ENCODE measurements at places on chromosomes 4 and X.

- DNase-seq = peak; percentile 38
Observed at GRCh38 chr4:76950956-76951671, 1.6 kb downstream of the SEPTIN11 start.

GRCh38 chr4:186627226-186627865 lies 72.0 kb upstream of the MTNR1A start:
- DNase-seq = no peak

- DNase-seq = no peak
Observed at GRCh38 chrX:10648614-10649013, 28.2 kb upstream of the MID1 start.

DNA sequence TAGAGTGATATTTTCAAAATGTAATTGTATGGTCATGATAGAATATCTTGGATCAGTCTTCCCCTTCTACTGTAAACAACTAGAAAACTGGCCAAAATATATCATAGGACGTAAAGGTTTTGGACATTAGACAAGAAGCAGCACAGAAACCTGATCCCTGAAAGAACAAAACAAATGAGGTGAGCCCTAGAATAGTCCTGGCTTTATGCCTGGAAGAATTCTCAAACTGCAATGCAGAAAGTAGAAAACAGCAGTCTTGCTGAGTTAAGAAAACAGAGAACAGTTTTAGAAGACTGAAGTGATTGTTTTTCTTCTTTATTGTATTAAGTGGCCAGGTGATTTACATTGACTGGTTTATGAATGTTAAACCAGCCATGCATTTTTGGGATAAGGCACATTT lies 19.5 kb downstream of the NSUN7 start:
- no peak for DNase-seq

DNA sequence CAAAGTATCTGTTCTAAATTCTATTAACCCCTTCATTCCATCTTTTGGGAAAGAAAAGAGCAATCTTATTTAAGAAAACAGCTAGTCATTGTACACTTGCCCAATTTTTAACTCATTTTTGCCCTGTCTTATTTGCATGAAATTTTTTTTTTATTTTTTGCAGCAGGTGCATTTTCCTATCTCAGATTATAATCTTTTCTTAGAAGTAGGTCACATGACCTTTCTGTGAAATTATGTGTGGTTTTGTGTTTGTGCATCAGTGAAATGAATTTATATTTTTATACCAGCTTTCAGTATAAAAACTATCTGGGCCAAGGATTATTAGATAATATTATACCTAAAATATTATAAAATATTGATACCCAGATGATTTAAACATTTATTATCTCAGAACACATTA lies 145.6 kb downstream of the INPP4B start:
- DNase-seq = no peak

GRCh38 chr4:4574792-4575191 lies 32.9 kb upstream of the STX18 start:
- no peak for DNase-seq

DNA sequence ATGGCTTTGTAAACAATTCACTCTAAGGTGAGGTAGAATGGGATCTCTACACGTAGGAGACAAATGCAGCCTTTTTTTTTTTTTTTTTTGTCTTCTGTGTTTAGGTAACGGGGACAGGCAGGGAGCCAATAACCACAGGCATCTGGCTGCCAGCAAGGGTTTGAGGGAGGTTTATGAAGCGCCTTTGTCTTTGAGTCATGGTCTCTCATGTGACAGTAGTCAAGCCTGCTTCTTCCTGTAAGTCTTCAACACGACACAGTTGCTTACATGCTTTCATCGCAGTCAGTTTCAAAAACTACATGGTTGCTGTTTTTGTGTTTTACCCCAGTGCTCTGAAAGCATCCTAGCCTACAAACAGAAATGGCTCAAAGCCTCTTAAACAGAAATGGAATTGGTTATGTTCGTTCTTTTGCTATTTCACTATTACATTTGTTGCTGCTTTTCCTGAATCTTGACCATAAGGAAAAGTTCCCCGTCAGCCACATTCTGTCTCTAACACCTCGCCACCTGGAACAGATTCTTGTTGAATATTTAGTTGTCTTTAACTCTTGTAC lies 127.8 kb upstream of the METTL14 start:
- peak; percentile 59 for DNase-seq

DNA sequence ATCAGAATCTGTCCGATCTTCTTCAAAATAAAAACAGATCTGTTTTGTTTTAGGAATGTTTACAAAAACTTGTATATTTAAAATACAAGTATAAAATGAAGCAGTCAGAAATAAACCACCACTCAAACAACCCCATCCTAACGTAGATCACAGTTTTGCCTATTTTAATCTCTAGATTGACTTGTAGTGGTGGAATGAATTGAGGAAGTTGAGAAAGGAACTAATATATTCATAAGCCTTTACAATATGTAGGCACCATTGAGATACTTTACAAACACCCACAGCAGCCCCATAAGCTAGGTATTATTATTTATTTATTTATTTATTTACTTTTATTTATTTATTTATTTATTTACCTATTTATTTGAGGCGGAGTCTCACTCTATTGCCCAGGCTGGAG lies 52.3 kb upstream of the KLF3 start:
- DNase-seq = no peak

GRCh38 chr4:11914406-11914805 lies 485.7 kb upstream of the HS3ST1 start:
- no peak for DNase-seq

DNA sequence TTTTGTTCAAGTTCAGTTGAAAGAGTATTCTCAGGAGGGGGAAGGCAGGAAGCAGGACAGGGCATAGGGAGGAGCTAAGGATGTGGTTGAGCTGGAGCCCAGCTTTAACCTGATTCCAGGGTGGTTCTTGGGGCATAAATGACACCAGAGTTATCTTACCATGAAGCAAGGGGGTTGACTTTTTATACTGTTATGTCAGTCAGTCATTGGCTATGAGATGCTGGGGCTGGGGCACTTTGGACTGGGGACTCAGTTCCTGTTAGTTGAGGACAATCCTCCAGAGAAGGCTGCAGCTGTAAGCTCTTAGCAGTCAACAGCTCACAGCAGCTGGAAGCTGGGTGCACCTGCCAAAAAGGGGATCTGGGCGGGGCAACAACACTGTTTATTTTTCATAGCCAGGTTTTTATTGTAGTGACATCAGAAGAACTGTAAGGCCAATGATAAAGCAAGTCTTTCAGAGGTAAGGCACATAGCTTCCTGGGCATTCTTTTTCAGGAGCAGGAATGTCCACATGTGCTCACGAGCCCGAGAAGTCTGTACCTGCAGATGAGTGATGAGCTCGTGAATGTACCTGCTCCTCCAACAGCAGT lies 78.5 kb downstream of the MID1IP1 start:
- DNase-seq = peak; percentile 51

DNA sequence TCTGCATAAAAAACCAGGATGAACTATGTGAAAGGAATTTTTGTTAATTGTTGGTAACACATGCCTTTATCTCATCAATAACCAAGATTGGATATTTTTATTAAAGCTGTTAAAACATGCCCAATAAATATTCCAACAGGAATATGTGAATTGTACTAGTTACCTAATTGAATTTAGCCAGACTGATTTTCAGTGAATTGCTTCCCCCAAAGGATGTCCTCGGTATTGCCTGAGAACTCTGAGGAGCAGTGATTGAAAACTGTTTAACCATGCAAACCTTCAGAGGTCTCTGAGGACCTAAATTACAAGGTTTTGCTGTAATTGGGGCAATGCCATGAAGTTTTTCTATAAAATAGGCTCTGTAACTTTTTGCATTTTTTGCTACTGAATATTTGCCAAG lies 66.6 kb downstream of the BLTP1 start:
- peak; percentile 0 for DNase-seq

DNA sequence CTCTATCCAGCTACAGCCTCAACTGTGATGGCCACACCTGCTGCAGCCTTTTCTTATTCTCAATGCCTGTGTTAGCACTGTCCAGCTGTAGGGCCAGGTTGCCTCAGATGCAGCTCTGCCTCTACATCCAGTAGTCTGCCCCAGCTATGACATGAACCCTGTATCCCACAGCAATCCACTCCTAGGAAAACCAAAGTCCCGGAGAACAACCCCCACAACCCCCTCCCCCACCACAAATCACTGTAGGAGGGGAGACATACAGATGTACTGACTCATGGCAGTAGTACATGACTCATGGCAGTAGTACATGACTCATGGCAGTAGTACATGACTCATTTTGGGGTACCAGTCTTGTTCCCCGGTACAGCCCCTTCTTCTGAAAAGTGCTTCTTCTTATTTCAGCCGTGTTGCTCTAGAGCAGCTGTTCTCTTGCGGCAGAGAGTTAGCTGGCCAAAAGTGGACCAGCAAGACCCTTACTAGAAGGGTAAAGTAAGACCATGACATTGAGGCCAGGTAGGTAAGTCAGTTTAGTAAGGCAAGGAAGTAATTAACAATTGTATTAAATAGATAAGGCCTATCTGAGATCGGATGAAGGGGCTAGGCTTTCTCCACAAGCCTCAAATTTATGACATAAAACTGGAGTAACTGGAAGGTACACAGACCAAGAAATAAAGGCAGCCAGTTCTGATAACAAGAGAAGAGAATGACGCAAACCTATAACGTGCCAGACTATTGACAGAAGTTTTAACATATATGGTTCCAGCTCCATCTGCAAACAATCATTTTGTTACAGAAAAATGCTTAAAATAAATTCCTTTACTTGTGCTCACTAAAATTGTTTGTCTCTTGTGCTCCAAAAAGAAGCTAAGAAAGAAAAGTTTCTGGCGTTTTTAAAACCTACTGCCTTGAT lies 221.4 kb downstream of the TACR3 start:
- DNase-seq = no peak

- DNase-seq = peak; percentile 68
Observed at GRCh38 chrX:9342561-9343051, 122.3 kb upstream of the TBL1X start.

DNA sequence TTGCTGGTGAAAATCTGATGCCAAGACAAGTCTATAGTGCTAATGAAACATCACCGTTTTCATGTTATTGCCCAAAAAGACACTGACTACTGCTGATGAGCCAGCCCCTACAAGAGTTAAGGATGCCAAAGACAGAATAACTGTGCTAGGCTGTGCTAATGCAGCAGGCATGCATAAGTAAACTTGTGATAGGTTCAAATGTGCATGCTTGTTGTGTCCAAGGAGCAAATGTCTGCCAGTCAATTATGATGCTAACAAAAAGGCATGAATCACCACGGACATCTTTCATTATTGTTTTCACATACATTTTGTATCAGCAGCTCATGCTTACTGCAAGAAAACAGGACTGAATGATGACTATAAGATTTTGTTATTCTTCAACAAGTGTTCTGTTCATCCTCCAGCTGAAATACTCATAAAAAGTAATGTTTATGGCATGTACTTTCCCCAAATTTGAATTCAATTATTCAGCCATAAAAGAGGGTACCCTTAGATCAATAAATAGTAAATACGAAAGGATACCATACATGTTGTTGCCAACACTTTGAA lies 306.9 kb upstream of the ARSJ start:
- DNase-seq = no peak

- DNase-seq = no peak
Observed at GRCh38 chr4:150533673-150534072, 48.3 kb upstream of the MAB21L2 start.

GRCh38 chr4:148651991-148652390 lies 209.8 kb upstream of the NR3C2 start:
- DNase-seq = no peak

DNA sequence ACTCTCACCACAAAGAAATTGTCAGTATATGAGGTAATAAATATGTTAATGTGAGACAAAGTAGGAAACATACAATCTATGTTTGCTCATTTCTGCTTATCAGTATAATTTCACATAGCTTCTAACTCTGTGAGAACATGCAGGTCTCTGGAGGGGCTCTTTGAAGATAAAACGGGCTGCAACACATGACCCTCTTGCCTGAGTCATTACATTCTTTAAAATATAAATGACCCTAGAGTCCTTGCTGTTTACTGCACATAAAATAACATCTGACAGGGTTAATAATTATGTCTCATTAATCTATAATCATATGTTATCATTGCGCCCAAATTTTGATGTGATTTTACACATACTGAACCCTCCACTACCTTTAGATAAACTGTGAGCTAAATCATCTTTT lies 681.5 kb downstream of the ARAP2 start:
- DNase-seq = no peak

DNA sequence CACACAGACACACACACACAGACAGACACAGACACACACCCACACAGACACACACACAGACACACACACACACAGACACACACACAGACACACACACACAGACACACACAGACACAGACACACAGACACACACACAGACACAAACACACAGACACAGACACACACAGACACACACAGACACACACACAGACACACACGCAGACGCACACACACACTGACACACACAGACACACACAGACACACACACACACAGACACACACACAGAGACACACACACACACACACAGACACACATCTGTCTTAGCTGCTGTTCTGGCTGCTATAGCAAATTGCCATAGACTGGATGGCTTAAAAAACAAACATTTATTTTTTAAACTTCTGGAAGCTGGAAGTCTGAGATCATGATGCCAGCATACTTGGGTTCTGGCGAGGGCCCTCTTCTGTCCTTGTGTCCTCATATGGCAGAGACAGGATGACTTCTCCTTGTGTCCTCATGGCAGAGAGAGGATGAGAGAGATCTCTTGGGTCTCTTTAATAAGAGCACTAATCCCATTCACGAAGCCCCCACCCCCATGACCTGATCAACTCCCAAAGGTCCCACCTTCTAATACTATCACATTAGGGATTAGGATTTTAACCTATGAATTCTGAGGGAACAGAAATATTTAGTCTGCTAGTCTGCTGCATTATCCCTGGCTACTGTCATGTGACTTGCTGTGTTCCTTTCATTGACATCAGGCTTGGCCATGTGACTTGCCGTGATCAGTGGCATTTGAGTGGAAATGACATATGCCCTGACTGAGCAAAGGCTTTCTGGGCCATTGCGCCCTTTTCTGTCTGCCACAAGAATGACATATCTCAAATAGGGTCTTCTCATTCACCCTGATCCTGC lies 32.7 kb upstream of the RASGEF1B start:
- no peak for DNase-seq

- DNase-seq = no peak
Observed at GRCh38 chr4:102318105-102318504, 27.2 kb downstream of the SLC39A8 start.

GRCh38 chr4:7950301-7951092 lies 10.8 kb upstream of the AFAP1 start:
- no peak for DNase-seq

DNA sequence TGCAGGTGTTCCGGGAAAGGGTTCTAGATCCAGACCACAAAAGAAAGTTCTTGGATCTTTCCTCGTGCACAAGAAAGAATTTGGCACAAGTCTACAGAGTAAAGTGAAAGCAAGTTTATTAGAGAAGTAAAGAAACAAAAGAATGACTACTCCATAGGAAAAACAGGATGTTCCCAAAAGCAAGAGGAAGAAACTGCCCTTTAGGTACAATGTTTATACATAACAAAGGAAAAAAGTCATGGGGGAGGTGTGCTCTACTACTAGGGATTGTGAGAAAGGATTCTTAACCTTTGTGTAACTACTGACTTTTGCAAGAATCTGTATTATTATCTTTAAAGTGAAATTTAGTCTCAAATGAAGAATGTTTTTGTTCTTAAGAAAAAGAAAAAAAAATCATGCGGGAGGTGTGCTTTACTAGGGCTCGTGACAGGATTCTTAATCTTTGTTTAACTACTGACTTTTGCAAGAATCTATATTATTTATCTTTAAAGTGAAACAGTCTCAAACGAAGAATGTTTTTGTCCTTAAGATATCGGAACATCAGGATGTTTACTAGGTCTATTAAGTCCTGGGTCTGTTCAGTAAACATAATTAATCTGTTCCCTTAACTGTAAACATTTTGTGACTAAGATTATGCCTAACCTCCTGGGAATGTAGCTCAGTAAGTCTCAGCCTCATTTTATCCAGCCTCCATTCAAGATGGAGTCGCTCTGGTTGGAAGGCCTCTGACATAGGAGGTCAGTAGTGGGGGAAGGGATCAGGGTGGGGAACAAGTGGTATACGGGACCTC lies 110.4 kb upstream of the BEND4 start:
- no peak for DNase-seq

All from NCI-H1105 treated with DMSO at 0.1 percent for 48 hours (cell line).